Left renal pelvis (tissue), 4 donors: ENCODE measurements at places on chromosomes 2 and 18.

DNA sequence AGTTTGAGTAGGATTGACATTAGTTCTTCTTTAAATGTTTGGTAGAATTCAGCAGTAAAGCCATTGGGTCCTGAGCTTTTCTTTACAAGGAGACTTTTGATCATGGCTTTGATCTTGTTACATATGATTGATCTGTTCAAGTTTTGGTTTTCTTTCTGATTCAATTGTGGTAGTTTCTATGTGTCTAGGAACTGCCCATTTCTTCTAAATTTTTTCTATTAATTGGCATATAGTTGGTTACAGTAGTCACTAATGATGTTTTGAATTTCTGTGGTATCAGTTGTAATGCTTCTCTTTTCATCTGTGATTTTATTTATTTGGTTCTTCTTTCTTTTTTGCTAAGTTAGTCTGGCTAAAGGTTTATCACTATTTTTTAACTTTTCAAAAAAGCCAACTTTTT, 73.3 kb upstream of the DLGAP1 start:
- no peak for DNase-seq

DNA sequence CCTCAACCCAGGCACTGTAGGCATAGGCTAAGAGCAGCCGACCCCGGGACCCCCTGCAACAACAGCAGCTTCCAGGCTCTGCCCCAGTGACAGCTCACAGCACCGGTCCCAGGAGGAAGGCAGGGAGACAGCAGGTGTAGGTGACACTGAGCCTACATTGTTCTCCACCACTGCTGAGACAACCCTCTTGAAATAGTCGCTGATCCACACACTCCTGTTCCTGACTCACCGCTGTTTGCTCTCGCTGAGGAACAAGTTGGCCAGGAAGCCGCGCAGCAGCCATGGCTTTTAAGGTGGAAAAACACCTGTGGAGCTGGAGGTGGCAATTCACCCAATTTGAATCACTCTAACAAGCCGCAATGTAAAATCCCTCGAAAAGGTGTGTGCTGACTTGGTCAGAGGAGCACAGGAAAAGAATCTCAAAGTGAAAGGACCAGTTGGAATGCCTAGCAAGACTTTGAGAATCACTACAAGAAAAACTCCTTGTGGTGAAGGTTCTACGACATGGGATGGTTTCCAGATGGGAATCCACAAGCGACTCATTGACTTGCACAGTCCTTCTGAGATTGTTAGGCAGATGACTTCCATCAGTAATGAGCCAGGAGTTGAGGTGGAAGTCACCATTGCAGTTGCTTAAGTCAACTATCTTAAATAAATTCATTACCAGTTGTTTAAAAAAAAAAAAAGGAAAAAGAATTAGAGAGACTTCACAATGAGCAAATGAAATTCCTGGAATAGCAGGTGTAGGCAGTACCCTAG, 167.5 kb downstream of the ARL4C start:
- DNase-seq: no peak

- DNase-seq: no peak
Observed at GRCh38 chr2:175180701-175181103, 808 bp downstream of the ATP5MC3 start.

- DNase-seq: no peak
Observed at GRCh38 chr2:40488101-40488601, 36.3 kb upstream of the SLC8A1 start.

DNA sequence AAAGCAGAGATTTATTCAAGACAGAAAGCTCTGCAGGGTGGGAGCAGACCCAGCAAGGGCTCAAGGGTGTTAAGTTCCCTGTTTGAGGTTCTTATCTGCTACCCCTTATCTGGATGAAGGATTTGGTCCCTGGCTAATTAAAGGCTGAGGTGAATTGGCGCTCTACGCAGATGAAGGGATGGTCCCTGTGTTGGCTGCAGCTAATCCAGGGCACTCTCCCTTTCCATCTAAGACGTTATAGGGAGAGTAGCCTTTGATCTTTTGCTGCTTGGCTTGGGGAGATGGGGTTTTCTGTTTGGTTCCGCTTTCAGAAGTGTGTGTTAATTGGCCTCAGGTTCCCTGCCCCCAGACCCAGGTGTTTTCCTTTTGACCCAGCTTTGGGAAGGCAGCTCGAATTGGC, 17.0 kb downstream of the FAM228A start:
- no peak for DNase-seq

DNA sequence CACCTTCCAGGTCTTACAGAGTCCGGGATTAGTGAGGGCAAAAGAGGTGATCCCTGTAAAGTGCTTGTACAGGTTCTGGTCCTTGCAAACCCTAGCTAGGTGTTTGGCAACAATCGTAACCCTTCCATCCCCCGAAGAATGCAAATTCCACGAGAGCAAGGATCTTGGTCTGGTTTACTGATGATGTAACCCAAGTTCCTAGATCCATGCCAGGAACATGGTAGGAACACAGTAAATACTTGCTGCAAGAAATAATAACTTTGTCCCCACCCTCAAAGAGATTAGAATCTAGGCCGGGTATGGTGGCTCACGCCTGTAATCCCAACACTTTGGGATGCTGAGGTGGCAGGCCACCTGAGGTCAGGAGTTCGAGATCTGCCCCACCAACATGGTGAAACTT, 6.8 kb upstream of the NEU2 start:
- DNase-seq: no peak

GRCh38 chr2:230220347-230220969, 674 bp upstream of the SP110 start:
- no peak for DNase-seq

DNA sequence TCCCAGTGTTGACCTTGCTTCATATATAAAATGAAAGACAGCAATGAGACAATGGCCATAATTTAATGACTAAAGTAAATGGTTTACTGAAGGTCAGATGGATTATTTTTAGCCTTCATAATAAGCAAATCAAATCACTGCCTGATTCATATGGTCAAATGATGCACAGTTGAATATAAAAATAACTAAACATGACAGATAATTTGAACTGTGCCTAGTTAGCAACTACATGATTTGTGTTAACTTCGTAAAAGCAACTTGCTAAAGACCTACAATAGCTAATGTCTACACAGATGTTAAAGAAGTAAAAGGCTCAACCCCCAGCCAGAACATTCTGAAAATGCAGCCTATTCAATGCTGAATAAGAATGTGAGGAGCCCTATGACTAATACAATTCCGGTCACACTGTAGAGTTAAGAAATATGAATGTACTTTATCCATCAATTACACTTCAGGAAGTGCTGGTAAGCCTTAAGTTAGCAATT, 590.8 kb upstream of the CDH2 start:
- no peak for DNase-seq

- DNase-seq: no peak
Observed at GRCh38 chr2:172985139-172985892, 90.3 kb upstream of the MAP3K20 start.

GRCh38 chr2:181675254-181675653, 5.1 kb downstream of the NEUROD1 start:
- no peak for DNase-seq

DNA sequence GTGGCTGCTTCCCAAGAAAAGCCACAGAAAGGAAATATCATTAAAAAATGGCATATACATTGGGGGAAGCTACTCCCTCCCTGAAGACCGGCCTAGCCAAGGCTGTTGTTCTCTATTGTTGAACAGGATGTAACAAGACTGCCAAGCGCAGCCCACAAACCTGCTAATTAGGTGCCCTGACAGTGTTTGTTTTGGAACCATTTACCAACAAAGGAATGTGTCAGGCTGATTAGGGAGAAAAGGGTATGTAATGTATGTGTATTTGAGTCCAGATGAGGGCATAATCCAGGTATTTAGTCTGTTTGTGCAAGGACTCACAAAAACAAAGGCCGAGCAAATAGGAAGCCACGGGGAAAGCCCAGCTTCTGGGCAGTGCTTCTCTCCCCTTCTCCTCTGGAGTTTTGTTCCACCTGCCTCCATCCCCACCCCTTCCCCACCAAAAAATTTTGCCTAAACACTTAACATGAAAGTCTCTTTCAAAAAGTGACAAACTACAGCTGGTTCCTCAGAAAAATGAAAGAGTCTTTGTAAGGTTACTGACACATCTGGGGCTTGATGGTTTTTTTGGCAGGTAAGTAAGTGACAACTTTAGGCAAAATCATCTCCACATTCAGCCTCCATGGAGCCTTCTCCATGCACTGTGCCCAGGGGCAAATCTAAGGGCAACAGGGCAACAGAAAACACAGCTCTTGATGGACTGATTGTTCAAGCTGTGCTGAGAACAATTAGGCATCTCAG, 78.3 kb upstream of the FZD5 start:
- DNase-seq: peak; percentile 19

DNA sequence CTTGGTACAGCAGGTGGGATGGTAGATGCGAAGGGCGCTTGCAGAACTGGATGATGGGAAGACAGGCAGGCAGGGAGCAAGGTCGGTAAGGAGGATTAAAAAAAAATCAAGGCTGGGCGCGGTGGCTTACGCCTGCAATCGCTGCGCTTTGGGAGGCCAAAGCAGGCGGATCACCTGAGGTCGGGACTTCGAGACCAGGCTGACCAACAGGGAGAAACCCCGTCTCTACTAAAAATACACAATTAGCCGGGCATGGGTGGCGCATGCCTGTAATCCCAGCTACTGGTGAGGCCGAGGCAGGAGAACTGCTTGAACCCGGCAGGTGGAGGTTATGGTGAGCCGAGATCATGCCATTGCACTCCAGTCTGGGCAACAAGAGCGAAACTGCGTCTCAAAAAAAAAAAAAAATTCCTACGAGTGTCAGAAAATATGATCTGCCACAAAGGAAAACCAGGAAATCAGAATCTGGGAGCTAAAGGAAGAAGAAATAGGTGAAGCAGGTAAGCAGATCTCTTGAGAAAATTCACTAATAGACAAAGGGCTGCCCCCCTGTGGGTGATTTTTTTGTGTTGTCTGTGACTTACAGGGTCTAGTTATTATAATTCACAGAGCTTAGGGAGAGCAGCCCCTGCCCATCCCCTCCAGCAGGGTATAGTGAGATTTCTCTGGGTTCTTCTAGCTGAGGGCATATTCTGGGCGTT, 46.2 kb downstream of the C2orf42 start:
- DNase-seq: no peak

- DNase-seq: peak; percentile 18
Observed at GRCh38 chr2:133711201-133711600, 142.9 kb upstream of the NCKAP5 start.

- no peak for DNase-seq
Observed at GRCh38 chr2:128514555-128514955, 195.9 kb upstream of the HS6ST1 start.

DNA sequence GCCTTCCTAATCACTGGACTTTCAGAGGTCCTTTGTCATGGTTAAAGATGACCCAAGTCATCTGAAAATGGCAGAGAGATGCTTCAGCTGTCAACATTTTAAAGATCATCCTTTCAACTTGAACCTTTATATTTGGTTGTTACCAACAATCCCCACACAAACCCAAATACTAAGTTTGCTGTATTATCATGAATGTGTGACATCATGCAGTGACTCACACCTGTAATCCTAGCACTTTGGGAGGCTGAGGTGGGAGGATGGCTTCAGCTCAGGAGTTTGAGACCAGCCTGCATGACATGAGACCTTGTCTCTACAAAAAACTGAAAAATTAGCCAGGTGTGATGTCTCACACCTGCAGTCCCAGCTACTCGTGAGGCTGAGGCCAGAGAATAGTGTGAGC, 55.2 kb upstream of the NRP2 start:
- DNase-seq: no peak

DNA sequence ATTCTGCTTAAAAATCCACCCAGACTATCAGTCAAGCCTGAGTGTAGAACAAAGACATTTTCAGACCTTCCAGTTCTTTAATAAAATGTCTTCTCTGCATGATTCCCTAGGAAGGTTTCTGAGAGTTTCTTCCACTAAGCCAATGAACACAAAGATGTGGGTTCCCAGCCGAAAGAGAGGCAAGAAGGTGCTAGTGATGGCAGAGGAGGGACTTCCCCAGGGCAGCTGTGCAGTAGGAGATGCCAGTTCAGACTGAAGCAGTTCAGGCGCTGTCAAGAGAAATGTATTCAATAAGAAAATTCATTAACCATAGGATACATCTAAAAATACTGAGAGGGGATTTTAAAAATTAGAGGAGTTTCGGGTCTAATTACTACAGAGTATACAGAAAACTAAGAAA, 83.3 kb downstream of the RND3 start:
- no peak for DNase-seq
